Stimulated activated CD4-positive, alpha-beta T cell treated with anti-CD3 and anti-CD28 coated beads, Interleukin-4, amount 100 ng/mL, for 48 hours (primary cell): ENCODE measurements at places on chromosomes 12 and 14.

DNA sequence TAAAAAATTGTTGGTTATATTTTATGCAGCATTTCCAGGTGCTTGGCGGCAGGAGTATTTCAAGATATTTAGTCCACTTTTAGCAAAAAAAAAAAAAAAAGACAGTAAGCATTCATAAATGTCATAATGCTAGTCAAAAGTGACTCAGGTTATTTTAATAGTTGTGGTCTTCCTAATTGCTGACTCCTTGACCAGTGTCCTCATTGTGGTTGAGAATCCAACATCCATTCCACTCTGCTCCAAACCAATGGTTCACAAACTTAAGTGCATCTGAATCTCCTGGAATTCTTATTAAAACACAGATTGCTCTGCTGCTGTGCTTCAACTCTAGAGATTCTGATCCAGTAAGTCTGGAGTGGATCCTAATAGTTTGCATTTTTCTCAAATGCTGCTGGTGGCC is 71.4 kb downstream of the AKAP6 start:
- no peak for DNase-seq

- DNase-seq = peak; percentile 57
Observed at GRCh38 chr12:57744194-57744776, 554 bp upstream of the TSPAN31 start.

DNA sequence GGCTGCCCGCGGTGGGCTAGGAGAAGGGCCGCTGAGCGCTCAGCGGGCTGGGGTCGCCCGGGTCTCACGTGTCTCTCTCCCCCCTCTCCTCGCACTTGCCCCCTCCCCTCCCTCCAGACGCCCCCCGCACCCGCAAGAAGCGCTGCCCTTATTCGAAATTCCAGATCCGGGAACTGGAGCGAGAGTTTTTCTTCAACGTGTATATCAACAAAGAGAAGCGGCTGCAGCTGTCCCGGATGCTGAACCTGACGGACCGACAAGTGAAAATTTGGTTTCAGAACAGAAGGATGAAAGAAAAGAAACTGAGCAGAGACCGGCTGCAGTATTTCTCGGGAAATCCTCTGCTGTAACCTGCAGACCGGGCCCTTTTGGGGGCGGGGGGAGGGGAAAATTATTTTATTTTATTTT is 314 bp upstream of the HOTAIR start:
- no peak for DNase-seq

DNA sequence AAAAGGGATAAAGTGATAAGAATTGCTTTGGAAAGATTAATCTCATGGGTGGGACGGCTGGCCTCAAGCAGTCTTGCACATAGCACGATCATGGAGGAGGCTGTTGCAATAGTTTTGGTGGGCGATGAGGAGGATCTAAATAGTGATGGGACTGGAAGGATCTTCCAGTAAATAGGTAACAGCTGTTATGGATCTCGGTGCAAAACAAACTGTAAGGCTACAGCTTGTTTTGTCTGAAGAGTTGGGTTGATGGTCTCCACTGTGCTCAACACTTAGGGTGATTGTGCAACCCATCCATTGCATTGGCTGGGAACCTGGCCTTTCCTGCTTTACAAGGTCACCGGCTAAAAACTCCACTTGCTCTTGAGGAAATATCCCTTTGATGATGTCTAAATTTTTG is 21.0 kb downstream of the IGF1 start:
- no peak for DNase-seq

GRCh38 chr12:4572680-4573079 is 10.7 kb downstream of the DYRK4 start:
- DNase-seq = no peak

- DNase-seq = no peak
Observed at GRCh38 chr12:123097561-123098084, 53.3 kb downstream of the PITPNM2 start.

DNA sequence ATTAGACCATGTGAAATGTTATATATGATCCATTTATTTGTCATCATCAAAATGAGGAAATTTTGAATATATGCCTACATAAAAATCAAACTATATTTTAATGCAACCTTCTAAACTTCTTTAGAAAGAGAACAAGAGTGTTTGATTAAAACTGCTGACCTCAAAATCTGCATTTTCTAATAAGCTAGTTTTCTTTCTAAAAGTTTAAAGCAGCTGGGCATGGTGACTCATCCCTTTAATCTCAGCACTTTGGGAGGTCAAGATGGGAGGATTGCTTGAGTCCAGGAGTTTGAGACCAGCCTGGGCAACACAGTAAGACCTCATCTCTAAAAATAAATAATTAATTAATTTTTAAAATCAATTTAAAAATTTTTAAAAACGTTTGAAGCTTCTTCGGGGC is 36.2 kb downstream of the GNPTAB start:
- DNase-seq = no peak

DNA sequence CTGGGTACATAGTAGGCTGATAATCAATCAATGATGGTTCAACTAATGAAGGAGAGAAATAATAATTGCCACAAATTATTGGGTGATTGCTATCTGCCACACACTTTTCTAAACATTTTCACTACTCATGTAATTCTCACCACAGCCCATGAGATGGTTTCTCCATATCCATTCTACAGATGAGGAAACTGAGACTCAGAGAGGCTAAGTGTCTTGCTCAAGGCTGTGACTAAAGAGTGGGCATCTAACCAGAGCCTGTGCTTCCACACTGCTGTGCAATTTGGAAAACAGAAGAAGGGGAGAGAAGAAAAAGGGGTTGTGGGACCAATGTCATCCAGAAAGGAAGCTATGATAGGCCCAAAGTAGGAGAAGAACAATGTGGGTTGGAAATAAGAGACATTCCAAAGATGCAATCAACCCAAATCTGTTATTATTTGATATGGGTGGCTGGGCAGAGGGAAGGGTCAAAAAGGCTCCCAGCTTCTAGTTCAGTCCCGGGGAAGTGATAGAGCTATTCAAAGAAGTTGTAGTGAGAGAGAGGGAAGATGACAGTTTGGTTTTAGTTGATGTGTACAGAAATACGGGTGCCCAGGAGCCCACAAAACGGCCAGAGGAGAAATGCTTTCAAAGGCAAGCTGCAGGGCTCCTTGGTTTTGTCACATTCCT is 483 bp upstream of the NR1H4 start:
- DNase-seq = no peak

DNA sequence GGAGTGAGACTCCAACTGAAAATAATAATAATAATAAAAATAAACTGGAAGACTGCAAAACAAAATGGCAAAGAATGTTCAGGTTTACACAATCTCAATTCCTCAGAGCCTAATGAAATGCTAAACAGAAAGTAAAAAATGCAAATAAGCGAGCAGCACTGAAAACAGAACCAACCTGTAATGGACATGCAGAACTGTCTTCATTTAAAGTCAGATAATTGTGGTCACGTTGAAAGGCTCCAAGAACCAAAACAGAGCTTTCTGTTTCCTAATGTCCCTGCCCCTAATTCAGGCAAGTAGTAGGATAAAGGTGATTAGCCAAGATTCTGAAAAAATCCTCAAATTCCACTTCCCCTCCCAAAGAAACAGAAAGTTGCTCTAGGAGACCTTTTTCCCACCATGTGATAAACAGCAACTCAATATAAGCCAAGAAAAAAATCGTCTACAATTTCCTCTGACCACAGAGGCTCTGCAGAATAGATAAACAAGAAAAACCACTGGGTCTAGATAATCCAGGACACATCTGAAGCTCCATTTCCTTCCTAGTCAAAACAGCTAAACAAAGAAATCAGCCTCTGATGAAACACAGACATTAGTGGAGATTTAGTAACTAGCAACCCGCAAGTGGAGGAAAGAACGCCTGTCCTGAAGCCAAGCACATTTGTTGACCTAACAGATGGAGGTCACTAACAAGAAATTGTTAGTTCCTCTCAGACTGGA is 3.0 kb downstream of the MIS18BP1 start:
- no peak for DNase-seq

- no peak for DNase-seq
Observed at GRCh38 chr12:6452245-6452943, 552 bp downstream of the TAPBPL start.

- DNase-seq = no peak
Observed at GRCh38 chr12:65728848-65729793, 95.2 kb upstream of the HMGA2 start.

GRCh38 chr14:38941488-38941887 is 161.5 kb downstream of the SEC23A start:
- no peak for DNase-seq

GRCh38 chr14:80364274-80364673 is 153.0 kb upstream of the DIO2 start:
- no peak for DNase-seq

DNA sequence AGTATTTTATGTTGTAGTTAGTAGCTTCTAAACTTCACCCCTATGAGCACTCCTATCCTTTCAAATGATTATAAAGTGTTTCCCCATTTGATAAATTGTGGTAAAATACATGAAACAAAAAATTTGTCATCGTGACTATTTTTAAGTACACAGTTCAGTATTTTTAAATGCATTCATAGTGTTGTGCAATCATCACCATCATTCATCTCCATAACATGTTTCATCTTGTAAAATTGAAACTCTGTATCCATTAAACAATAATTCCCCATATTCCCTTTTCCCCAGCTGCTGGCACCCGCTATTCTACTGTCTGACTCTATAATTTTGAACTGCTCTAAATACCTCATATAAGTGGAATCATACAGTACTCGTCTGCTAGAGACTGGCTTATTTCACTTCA is 52.5 kb downstream of the ATP23 start:
- DNase-seq = no peak

DNA sequence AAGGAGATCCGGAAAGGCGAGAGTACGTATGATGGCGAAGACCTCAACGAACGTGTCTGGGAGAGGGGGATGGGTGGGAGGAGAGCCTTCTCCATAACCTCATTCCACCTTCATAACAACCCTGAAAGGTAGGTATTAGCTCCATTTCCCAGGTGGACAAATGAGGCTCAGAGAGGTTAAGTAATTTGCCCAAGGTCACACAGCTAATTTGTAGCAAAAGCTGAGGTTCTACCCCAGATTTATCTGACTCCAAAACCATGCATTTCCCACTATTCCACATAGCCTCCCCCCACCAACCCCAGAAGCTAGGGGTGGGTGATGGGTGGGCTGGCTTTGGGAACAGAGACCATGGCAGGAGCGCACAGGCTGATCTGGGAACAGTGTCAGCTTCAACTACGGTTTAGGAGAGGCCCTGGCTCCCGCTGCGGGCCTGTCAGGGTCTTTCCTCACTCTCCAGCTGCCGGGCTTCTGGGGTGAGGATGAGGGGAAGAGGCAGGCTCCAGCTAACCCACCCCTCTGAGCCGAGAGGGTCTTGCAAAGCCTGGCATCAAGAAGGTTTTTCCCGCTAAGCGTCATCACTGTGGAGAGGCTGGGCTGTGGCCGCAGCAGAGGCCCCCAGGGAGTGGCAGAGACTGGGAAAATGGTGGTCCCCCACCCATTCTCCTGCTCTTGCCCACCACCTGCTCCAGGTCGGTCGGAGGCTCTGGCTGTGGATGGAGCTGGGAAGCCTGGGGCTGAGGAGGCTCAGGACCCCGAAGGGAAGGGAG is 8.9 kb downstream of the CHGA start:
- DNase-seq = no peak

- DNase-seq = no peak
Observed at GRCh38 chr12:113244047-113244460, 22.8 kb downstream of the TPCN1 start.

DNA sequence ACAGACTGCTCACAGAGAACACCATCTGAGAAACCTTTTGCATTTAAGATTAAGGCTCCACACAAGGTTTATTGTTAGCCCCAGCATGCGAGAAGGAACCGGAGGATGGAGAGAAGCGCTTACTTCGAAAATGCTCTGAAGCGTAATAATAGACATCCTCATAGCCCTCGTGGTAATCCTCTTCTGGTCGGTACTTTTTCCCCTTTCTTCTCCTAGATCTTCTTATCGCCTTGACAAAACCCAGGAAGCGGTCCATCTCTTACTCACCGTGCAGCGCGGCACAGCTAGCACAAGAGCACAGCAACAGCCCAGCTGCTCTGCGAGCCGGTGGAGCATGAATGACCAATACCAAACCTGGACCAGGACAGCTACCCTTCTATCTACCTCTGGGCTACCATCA is 125.1 kb upstream of the GRIP1 start:
- DNase-seq = no peak

DNA sequence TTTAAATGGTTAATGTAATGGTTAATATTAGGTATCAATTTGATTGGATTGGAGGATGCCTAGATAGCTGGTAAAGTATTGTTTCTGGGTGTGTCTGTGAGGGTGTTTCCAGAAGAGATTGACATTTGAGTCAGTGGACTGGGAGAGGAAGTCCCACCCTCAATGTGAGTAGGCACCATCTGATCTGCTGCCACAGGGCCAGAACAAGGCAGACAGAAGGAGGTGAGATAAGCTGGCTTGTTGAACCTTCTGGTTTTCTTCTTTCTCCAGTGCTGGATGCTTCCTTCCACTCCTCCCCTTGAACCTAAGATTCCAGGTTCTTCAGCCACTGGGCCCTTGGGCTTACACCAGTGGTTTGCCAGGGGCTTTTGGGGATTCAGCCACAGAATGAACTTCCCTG is 756.5 kb upstream of the LRFN5 start:
- DNase-seq = no peak

DNA sequence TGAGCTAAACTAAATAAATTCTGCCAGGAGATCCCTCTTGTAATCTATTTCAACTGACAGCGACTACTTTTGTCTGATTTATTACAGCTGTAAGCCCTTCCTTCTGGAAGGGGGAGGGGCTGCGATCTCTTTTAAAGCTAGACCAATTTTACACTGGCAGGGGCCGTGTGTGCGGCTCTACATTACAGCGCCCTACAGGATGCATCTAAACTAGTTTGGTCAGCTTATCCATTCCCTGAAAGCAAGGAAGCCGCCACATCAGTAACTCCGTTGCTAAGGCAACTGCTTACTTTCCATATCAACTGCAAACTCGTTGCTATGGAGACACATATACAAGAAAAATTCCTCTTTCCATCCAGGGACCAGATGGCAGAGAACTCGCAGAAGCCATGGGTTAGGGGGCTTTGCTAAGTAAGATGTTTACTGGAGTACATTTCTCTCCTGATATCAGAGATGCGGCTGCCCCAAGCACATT is 17.4 kb downstream of the FOXN3 start:
- no peak for DNase-seq

DNA sequence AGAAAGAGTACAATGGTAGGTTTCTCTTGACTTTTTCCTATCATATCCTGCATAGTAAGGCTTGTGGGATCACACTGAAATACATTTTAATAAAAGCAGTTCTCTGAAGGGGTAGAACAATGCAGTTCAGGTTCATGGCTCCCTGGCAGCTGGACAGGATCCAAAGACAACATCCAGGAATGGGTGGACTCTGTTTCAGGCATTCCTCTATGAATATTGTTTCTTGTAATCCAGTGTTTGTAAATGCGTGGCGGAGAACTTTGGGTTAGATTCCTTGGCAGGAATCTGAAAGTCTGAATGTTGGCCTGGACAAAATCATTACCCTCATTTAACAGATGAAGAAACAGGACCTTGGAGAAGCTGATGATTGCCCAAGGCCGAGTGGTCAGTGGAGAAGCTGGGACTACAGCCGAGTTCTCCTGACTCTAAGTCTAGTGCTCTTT is 43.5 kb downstream of the SYNE2 start:
- no peak for DNase-seq

DNA sequence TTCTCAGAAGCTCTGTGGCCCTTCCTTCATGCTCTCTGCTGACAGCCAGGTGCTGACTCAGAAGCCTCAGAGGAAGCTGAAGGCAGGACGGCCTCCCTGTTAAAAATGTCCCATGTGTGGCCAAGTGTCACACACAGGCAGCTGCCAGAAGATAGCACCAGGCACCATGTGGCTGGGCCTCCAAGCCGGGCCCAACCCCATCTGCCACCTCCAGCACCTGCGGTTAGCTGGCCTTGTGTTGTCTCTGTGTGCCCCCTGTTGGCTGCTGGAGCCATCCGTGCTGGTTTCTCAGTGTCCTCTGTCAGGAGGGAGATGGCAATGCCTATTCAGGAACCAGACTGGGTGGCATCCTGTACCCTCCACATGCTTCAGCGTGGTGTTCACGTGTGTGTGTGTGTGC is 63.2 kb downstream of the TSPAN11 start:
- DNase-seq = no peak
